ENCODE measurements at places on chromosomes 3 and 15. TPM values are rescaled to one million over a fixed set of nuclear protein-coding genes. Genes with fewer than 3 reads are reported as not detected.

PLD1 gene
- 92.5 TPM for total RNA-seq

ILDR1 gene
- total RNA-seq: not detected

STRIT1 gene
- not detected for total RNA-seq

- no peaks in the 10 kb centered on the region for H3K36me3 ChIP-seq
- no peaks in the 10 kb centered on the region for H3K27me3 ChIP-seq
- no peak overlapping the region for H3K27ac ChIP-seq
- no peaks in the 10 kb centered on the region for H3K4me1 ChIP-seq
- DNase-seq: no peak
These were observed 505.3 kb upstream of the NR2F2 start for GRCh38 chr15:95825208-95825607.

DNA sequence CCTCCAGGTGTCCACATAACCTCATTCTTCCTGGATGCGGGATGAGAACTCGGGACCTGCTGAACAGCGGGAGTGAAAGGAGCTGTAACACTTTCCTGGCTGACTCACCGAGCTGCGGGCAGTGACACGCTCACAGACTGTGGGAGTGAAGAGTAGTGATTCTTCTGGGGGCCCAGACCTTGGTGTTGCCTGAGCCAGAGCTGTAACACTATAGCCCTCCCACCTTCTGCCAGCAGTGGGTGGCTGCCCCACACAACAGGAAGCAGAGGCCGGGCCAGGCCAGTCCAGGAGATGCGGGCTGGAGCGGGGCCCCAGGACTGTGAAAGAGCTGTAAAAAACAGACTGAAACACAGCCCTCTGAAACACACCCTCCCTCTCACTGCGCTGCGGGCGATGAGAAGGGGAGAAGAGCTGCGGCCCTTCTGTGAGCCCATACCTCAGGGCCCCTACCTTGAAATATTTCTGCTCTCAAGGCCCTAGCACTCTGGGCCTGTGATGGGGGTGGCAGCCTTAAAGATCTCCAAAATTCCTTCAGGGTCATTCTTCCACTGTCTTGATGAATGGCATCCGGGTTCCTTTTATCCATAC, 464.0 kb upstream of the CCDC54 start:
- no peaks in the 10 kb centered on the region for H3K27me3 ChIP-seq
- peaks cover 6% of the 10 kb centered on the region for H3K4me1 ChIP-seq
- no peak overlapping the region for H3K27ac ChIP-seq
- no peak for DNase-seq
- no peak overlapping the region for H3K4me3 ChIP-seq

DNA sequence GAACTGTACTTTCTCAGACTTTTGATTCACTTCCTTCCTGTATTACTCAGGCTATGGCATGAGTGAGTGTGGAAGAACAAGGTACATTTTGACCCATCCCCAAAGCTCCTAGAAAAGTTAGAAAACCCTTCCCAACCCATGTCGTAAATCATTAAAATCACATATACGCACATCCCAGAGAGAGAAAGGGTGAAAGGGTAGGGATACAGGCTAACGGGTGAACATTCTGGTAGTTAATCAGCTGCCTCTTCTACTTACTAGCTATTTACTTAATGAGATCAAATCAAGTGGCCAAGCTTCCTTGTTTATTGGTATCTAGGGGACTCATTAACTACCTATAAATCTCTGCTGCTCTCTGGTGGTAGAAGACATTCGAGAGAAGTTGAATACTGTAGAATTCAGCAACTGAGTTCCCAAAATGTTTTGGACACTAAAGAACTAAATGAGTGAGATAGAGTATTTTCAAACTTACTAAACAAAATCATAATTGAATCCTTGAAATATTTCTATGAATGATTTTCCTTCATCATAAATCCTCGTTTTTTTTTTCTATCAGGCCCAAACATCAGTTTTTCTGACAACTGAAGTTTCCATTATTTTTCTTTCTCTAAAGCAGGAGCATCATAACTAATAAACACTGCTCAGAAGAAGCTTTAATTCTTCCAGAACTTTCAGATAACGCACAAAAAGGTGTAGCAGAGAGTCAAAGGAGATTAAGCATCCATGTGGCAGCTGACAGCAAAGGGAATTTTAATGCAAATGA, 124.2 kb downstream of the IMPG2 start:
- no peak overlapping the region for H3K4me3 ChIP-seq
- peak; percentile 10 for DNase-seq
- no peaks in the 10 kb centered on the region for H3K27me3 ChIP-seq

DNA sequence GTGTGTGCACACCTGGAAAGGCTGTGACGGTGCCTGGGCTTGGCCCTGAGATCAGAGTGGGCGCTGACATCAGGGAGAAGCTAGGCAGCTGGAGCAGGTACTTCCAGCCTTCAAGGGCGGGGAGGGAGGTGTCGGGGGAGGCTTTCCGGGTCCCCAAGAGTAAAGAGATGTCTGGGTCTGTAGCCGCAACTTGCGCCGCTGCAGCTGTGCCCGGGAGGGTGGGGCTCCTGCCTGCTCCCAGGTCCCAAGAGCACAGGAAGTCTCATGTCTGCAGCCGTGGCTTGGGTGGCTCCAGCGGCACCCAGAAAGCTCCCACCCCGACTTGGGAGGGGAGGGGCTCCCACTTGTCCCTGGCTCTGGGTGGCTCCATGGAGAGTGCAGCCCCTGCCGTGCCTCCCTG, 103.2 kb upstream of the BNIP2 start:
- DNase-seq: no peak
- no peaks in the 10 kb centered on the region for H3K4me1 ChIP-seq
- no peak overlapping the region for H3K27ac ChIP-seq
- H3K27me3 ChIP-seq: peaks cover 3% of the 10 kb centered on the region
- no peaks in the 10 kb centered on the region for H3K36me3 ChIP-seq
- H3K4me3 ChIP-seq: no peak overlapping the region

EFCAB12 gene
- total RNA-seq: 4.9 TPM

GRCh38 chr15:101447561-101448071, 41.9 kb downstream of the PCSK6 start:
- H3K4me3 ChIP-seq: no peak overlapping the region
- H3K27ac ChIP-seq: no peak overlapping the region
- no peak for DNase-seq

DNA sequence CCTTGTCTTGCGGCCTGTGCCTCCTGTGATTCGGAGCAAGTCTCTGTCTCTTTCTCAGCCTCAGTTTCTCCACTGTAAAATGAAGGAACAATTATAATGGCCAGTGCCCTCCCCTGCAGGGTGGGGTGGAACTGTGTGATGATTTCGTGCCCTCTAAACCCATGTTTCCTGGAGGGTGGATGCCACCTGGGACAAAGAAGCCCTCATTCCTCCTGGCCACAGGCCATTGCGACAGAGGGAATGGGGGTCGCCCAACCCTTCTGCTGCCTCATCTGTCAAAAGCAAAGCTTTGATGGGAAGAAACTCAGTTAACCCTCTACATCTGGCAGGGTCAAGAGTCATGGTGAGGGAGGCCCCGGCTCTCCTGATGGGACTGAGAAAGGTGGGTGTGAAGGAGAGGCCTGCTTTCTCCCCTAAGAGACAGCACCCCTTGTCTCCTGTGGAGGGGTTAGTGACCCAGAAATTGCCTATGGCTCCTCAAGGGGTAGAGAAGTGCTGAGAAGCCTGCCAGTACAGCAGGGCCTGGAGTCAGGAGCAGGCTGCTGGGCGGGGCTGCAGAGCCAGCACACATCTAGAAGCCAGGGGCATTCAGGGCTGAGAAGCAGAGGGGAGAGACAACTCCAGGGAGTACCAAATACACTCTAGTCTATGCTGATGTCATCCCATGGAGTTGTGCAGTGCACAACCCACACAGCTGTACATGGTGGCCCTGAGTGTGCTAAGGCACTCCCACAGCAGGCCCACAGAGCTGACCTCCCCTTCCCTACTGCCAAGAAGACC, 61.0 kb downstream of the PLXNA1 start:
- H3K36me3 ChIP-seq: peaks cover 2% of the 10 kb centered on the region
- H3K27me3 ChIP-seq: no peaks in the 10 kb centered on the region
- no peak for DNase-seq
- no peak overlapping the region for H3K4me3 ChIP-seq

HRH1 gene
- total RNA-seq: 21.3 TPM

GRCh38 chr15:76913737-76914136, 8.6 kb upstream of the SCAPER start:
- H3K4me1 ChIP-seq: no peaks in the 10 kb centered on the region
- H3K27ac ChIP-seq: no peak overlapping the region
- H3K36me3 ChIP-seq: no peaks in the 10 kb centered on the region
- DNase-seq: no peak

DNA sequence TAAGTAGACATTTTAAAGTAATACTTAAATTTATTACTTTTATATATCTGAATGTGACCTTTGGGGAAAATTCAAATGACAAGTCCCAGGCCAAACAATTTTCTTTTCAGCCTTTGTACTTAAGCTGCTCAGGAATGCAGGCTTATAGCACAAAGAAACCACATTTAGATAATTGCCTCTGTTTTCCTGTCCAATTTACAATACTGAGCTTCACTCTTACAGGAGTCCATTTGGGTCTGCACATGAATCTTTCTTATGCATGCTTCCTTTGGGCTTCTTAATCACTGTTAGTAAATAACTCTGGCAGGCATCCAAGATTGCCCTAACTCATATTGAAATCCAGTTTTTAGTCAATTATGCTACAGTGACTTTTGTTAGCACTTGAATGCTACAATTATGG, 459.4 kb upstream of the TGFBR2 start:
- DNase-seq: no peak
- no peak overlapping the region for H3K4me3 ChIP-seq
- no peaks in the 10 kb centered on the region for H3K27me3 ChIP-seq
- no peak overlapping the region for H3K27ac ChIP-seq
- no peaks in the 10 kb centered on the region for H3K4me1 ChIP-seq
- no peaks in the 10 kb centered on the region for H3K36me3 ChIP-seq

CFAP91 gene
- total RNA-seq: 18.3 TPM

DNA sequence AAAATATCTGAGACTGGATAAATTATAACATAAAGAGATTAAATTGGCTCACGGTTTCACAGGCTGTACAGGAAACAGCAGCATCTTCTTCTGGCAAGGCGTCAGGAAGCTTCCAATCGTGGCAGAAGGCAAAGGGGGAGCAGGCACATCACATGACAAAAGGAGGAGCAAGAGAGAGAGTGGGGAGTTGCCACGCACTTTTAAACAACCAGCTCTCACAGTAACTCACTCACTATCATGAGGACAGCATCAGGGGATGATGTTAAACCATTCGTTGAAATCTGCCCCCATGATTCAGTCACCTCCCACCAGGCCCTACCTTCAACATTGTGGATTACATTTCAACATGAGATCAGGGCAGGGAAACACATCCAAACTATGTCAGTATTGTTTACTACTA, 114.5 kb upstream of the SPATA16 start:
- H3K4me3 ChIP-seq: no peak overlapping the region
- no peaks in the 10 kb centered on the region for H3K36me3 ChIP-seq
- no peaks in the 10 kb centered on the region for H3K27me3 ChIP-seq
- H3K27ac ChIP-seq: no peak overlapping the region
- no peaks in the 10 kb centered on the region for H3K4me1 ChIP-seq

GRCh38 chr3:177295116-177295515, 97.8 kb upstream of the TBL1XR1 start:
- H3K4me3 ChIP-seq: no peak overlapping the region
- no peaks in the 10 kb centered on the region for H3K4me1 ChIP-seq
- DNase-seq: no peak
- no peak overlapping the region for H3K27ac ChIP-seq
- no peaks in the 10 kb centered on the region for H3K27me3 ChIP-seq
- no peaks in the 10 kb centered on the region for H3K36me3 ChIP-seq

DNA sequence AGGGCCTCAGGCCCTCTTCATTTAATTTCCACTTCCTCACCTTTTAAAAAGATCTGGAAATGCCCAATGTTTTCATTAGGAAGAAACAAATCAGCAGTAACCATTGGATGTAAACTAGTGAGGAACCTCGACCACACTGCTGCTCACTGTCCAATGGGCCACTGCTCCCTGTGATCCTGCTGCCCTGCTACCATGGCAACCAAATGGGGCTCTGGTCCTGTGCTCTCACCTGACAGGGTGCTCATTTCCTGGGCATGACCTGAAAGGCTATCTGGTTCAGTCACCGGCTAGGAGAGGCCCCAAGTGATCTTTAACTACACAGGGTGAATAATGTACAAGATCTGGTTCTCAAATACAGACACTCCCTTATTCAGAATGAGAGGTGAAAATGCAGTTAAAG, 54.6 kb downstream of the ARHGEF3 start:
- H3K4me3 ChIP-seq: no peak overlapping the region
- no peaks in the 10 kb centered on the region for H3K27me3 ChIP-seq
- peaks cover 16% of the 10 kb centered on the region for H3K4me1 ChIP-seq
- DNase-seq: no peak

DNA sequence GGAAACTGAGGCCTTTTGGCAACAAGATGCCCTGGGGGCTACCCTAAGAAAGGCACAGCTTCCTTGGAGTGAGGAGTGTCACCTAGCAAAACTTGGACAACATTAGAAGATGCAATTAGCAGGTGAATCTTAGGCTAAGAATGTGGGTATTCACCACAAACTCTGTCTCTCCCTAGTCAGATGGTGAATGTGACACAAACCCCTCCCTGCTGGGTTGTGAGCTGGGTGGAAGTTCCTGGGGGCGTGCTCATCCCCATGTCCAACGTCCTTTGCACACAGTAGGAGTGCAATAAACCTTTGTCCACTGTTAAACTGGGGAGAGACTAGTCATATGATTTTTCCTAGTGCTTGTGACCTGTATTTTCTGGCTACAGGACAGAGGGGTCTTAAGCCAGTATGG, 67.1 kb upstream of the SH3GL3 start:
- H3K27me3 ChIP-seq: peaks cover 29% of the 10 kb centered on the region
- H3K4me3 ChIP-seq: no peak overlapping the region
- no peaks in the 10 kb centered on the region for H3K36me3 ChIP-seq
- no peak overlapping the region for H3K27ac ChIP-seq
- peaks cover 11% of the 10 kb centered on the region for H3K4me1 ChIP-seq
- DNase-seq: no peak

HES1 gene
- total RNA-seq: 58.9 TPM

GOLGA8T gene
- total RNA-seq: 0.83 TPM

DNA sequence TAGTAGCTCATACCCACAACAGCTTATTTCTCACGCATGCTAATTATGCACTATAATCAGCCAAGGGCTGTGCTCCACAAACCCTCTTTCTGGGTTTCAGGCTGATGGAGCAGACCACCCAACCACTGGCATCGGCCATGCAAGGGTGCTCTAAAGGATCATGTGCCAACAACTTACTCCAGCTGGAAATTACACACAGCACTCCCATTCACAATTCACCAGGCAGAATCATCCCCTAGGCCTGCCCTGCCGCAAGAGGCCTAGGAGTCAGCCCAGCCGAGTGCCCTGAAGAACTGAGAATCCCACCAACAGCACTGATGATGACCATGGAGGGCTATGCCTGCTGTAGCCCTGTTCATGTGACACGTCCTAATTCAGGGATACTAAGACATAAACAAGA, 216.2 kb upstream of the CHRNA7 start:
- H3K4me3 ChIP-seq: no peak overlapping the region
- peaks cover 9% of the 10 kb centered on the region for H3K36me3 ChIP-seq
- no peak for DNase-seq
- H3K27ac ChIP-seq: no peak overlapping the region

- no peak overlapping the region for H3K27ac ChIP-seq
- no peak overlapping the region for H3K4me3 ChIP-seq
- H3K27me3 ChIP-seq: no peaks in the 10 kb centered on the region
- H3K36me3 ChIP-seq: peaks cover 29% of the 10 kb centered on the region
These were observed 18.4 kb downstream of the RFT1 start for GRCh38 chr3:53111822-53112221.
